Uterine smooth muscle cell (primary cell): ENCODE measurements at places on chromosomes 13 and 19. TPM values are rescaled to one million over a fixed set of nuclear protein-coding genes. Genes with fewer than 3 reads are reported as not detected.

INSR gene
- 13.1 and 28.9 TPM in 2 replicates for total RNA-seq

NOVA2 gene
- under 0.01 TPM in 1 of 2 replicates, not detected in the other for total RNA-seq

MEIOSIN gene
- total RNA-seq: not detected in 2 replicates

ZNF577 gene
- total RNA-seq: 4.0 and 7.2 TPM in 2 replicates

C2CD4C gene
- total RNA-seq: 0.33 and 0.37 TPM in 2 replicates

CYP4F2 gene
- not detected in 2 replicates for total RNA-seq

PSG1 gene
- 0.22 and 0.62 TPM in 2 replicates for total RNA-seq

GRIK5 gene
- total RNA-seq: 0.44 and 0.87 TPM in 2 replicates

SAE1 gene
- 143 and 253 TPM in 2 replicates for total RNA-seq
